ENCODE measurements at places on chromosomes 7 and 10.

- no peak for DNase-seq
These were observed 706.9 kb upstream of the GHITM start for GRCh38 chr10:83432261-83433045.

DNA sequence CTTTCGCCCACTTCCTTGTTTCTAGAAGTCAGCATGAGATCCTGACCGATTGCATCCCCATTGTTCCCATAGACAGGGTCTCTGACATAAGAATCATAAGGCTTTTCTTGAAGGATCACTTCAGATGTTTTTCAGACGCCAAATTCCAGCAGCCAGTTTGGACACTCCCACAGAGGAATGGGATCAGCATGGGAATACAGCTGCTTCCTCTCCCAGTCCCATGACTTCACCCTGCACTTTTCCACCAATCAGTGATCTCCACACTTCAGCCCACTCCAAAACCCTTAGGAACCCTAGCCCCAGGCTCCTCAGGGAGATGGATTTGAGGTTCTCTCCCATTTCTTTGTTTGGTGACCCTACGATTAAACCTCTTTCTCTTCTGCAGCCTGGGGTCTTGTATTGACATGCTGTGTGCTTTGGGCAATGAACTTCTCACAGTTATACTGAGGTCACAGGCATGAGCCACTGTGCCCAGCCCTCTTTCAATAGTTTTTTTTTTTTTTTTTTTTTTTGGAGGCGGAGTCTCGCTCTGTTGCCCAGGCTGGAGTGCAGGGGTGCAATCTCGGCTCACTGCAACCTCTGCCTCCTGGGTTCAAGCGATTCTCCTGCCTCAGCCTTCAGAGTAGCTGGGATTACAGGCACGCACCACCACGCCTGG lies 52.8 kb upstream of the CHST3 start:
- DNase-seq, result peak; percentile 39

- DNase-seq, result peak; percentile 91
These were observed 14.0 kb upstream of the RAMP3 start for GRCh38 chr7:45143616-45144015.

DNA sequence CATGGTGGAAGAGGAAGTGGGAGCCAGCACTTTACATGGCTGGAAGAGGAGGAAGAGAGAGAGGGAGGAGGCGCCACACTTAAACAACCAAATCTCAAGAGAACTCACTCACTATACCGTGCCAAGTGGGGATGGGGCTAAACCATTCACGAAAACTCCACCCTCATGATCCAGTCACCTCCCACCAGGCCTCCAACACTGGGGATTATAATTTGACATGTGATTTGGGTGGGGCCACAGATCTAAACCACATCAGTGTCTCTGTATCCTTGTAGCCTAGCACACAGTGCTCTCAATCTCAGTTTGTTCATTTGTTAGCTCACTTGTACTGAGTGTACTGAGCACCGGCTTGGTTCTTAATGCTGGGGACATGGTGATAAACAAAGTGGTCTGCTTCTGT lies 228.3 kb downstream of the BUB3 start:
- DNase-seq, result no peak

GRCh38 chr7:30351286-30351685 lies 66.9 kb downstream of the ZNRF2 start:
- DNase-seq, result no peak

DNA sequence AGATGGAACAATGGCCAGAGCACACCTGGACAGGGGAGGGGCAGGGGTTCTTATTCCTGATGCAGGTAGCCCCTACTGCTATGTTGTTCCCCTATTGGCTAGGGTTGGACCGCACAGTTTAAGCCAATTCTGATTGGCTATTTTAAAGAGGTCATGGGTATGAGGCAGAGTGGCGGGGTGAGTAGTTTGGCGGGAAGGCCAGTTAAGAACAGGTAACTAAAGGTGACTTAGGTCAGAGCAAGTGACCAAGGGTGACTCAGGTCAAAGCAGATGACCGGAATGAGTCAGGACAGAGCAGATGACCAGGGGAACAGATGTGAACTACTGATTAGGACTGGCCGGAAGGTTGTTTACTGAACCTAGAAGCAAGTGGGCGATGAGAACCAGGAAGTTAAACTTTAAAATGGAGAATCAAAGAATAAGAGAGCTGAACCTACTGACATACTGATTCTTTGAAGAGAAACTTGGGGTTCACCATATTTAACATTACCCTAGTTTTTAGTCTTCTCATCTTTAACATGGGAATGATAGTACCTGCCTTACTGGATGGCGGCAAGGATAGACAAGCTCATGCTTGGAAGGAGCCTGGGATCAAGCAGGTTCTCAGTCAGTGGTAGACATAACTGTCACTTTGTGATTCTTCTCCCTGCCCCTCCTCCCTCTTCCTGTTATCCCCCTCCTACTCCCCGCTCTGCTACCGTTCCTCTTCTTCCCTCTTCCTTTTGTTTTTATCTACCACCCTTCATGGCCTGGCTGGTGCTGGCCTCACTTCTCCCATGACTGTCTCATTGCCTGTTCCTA lies 55.0 kb downstream of the CCNY start:
- no peak for DNase-seq

- no peak for DNase-seq
These were observed 51.9 kb upstream of the PRKAR1B start for GRCh38 chr7:778968-779451.

DNA sequence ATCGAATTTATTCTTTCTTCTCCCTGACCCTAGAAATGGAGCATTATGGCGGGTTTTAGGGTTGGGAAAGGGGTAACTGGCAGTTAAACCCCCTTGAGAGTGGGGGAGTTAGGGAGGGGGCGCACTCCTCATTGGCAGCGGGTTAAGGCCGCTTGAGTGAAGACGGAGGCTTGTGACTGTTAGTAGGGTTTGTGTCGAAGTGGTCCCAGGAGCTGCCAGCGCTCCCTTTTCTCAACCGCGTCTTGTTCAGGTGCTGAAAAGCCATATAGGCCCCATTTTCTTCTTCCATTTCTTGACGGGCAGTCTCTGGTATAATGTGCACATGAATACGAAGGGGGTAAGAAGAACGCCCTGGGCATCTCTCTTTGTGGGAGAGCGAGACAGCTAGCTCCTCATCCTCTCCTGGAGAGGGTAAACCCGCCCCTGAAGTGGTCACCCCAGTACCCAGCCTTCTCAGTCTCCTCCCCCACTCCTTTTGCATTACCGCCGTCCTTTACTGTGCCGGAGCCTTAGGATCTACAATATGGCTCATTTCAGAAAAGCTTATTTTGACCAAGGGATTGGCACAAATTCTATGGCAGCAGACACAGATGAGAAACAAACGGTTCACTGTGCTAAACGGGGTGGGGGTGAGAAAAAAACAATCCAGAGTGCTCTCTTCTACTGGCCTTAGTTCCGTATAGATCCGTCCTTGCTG lies 836 bp downstream of the KMT2E start:
- peak; percentile 58 for DNase-seq

DNA sequence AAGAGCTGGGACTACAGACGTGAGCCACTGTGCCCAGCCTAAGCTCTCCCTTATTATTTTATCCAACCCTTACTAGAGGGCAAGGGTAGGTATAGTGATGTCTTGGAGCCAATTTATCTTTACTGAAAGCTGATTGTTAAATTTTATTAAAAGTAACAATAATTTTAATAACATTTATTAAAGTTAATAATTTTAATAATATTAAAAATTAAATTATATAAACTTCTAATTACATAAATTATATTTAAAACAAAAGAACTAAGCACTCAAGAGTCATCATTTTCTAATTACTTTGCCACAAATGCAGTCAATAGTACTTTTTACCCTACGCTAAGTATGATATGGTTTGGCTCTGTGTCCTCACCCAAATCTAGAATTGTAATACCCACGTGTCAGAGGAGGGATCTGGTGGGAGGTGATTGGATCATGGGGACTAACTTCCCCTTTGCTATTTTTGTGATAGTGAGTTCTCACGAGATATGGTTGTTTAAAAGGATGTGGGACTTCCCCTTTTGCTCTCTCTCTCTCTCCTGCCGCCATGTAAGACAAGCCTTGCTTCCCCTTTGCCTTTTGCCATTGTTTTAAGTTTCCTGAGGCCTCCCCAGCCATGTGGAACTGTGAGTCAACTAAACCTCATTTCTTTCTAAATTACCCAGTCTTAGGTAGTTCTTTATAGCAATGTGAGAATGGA lies 58.4 kb upstream of the ETV1 start:
- DNase-seq, result no peak

GRCh38 chr7:3080106-3080505 lies 36.4 kb upstream of the CARD11 start:
- no peak for DNase-seq

GRCh38 chr7:91248996-91249395 lies 15.2 kb upstream of the FZD1 start:
- no peak for DNase-seq

DNA sequence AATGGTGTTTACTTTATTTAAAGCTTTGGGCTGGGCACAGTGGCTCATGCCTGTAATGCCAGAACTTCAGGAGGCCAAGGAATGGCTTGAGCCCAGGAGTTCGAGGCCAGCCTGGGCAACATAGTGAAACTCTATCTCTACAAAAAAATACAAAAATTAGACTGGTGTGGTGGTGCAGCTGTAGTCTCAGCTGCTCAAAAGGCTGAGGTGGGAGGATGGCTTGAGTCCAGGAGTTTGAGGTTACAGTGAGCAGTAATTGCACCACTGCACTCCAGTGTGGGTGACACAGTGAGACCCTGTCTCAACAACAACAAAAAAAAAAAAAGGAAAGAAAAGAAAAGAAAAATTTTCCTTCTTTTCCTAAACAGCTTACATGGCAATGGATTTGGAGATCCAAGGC lies 22.0 kb downstream of the SLC16A9 start:
- no peak for DNase-seq
